Neuronal stem cell (in vitro differentiated cells): ENCODE measurements at places on chromosomes 11 and 22.
A peak's percentile ranks its signal among the peaks of the same experiment; 100 is the strongest.

GRCh38 chr11:94652735-94653284 lies 85.6 kb downstream of the PIWIL4 start:
- no peaks in the 10 kb centered on the region for H3K36me3 ChIP-seq
- H3K27ac ChIP-seq: no peak overlapping the region
- H3K27me3 ChIP-seq: no peaks in the 10 kb centered on the region
- no peak overlapping the region for H3K4me3 ChIP-seq

- peaks cover 19% of the 10 kb centered on the region for H3K4me1 ChIP-seq
- H3K27ac ChIP-seq: no peak overlapping the region
Measured at GRCh38 chr11:128695539-128696221, 1.8 kb downstream of the FLI1 start.

GRCh38 chr11:113274713-113275582 lies 39.4 kb upstream of the TTC12 start:
- H3K27ac ChIP-seq: no peak overlapping the region
- no peak for DNase-seq
- H3K4me3 ChIP-seq: no peak overlapping the region
- H3K27me3 ChIP-seq: no peaks in the 10 kb centered on the region
- H3K36me3 ChIP-seq: peaks cover 6% of the 10 kb centered on the region

DNA sequence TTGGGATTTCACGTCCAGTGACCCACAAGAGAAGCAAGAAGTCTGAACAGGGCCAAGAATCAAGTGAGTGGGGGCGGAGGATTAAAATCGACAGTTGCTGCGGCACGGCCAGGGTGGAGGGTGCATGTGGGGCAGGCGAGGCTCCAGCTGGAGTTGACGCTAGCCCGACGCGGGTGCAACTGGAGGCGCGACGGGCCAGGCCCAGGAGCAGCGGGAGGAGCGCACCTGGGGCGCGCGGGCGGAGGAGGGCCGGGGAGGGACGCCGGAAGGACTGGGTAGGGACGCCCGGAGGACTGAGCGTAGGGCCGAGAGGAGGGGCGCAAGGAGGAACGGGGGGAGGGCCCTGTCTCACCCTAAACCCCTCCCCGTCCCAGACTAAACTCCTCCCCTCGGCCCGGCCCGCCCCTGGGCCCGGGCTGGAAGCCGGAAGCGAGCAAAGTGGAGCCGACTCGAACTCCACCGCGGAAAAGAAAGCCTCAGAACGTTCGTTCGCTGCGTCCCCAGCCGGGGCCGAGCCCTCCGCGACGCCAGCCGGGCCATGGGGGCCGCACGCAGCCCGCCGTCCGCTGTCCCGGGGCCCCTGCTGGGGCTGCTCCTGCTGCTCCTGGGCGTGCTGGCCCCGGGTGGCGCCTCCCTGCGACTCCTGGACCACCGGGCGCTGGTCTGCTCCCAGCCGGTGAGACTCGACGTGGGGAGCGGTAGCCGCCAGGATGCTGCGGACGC lies at the start of gene IL17RA:
Gene IL17RA (plus strand): TSS at position 447 of the 723 bp plus-strand sequence. CDS start 92 bp downstream, at position 539.
- no peak within 1 kb of the TSS for H3K27ac ChIP-seq
- DNase-seq: peak; percentile 75
- H3K27me3 ChIP-seq: peaks cover 9% of the 10 kb centered on the region
- no peaks in the 10 kb centered on the region for H3K4me1 ChIP-seq
- peak within 1 kb of the TSS; percentile 82 for H3K4me3 ChIP-seq

DNA sequence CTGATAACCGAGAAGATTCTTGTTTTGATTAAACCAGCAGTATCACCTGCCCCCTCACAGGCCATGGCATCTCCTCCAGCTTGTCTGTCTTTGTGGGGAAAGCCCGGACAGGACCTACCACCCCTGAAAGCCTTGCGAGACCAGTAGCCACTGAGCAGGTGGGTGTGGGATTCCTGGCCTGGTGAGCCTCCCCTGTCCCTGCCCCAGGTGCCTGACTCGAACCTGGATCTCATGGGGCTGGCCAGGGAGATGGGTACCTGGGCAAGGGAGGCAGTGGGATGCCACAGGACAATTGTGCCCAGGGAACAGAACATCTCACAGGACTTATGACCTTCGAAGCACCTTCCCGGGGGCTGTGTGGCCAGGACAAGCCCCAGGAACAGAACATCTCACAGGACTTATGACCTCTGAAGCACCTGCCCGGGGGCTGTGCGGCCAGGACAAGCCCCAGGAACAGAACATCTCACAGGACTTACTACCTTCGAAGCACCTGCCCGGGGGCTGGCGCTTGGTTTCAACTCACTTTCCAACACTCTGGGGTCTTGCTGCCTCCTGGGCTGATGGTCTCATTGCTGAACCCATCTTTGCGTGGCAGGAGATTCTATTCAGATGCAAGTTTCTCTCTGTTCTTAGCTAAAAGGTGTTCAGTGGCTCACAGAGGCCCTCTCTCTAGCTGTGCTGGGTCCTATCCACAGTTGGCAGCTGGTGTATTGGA lies 854.5 kb downstream of the BRD1 start:
- H3K27ac ChIP-seq: no peak overlapping the region
- DNase-seq: no peak
- no peaks in the 10 kb centered on the region for H3K4me1 ChIP-seq
- no peaks in the 10 kb centered on the region for H3K27me3 ChIP-seq

DNA sequence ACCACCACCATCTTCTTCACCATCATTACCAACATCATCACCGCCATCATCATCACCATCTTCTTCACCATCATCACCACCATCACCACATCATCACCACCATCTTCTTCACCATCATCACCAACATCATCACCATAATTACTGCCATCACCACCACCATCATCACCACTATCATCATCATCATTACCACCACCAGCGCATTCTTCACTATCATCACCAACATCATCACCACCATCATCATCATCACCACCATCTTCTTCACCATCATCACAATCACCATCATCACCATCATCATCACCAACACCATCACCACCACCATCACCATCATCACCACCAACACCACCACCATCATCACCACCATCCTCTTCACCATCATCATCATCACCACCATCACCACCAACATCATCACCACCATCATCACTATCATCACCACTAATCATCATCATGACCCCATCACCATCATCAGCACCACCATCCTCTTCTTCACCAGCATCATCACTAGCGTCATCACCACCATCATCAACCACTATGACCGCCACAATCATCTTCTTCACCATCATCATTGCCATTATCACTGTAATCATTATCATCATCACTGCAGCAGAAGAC lies 303.8 kb downstream of the CTTN start:
- no peaks in the 10 kb centered on the region for H3K36me3 ChIP-seq
- peaks cover 14% of the 10 kb centered on the region for H3K4me1 ChIP-seq
- H3K27ac ChIP-seq: no peak overlapping the region
- no peaks in the 10 kb centered on the region for H3K27me3 ChIP-seq
